ENCODE measurements at places on chromosomes 11 and 22.

GRCh38 chr11:133137270-133137669 lies 395.0 kb downstream of the OPCML start:
- no peak overlapping the region for H3K27ac ChIP-seq
- H3K27me3 ChIP-seq = peaks cover 28% of the 10 kb centered on the region
- ATAC-seq = no peak
- H3K4me1 ChIP-seq = no peaks in the 10 kb centered on the region
- no peaks in the 10 kb centered on the region for H3K36me3 ChIP-seq

- no peak overlapping the region for H3K4me3 ChIP-seq
- H3K27ac ChIP-seq = no peak overlapping the region
- H3K27me3 ChIP-seq = no peaks in the 10 kb centered on the region
- H3K4me1 ChIP-seq = no peaks in the 10 kb centered on the region
- no peaks in the 10 kb centered on the region for H3K36me3 ChIP-seq
Measured at GRCh38 chr11:80085563-80085962, 644.7 kb upstream of the TENM4 start.

GRCh38 chr22:21738966-21739365 lies 3.4 kb upstream of the YPEL1 start:
- no peak for ATAC-seq
- H3K36me3 ChIP-seq = no peaks in the 10 kb centered on the region
- H3K4me1 ChIP-seq = no peaks in the 10 kb centered on the region
- no peak overlapping the region for H3K27ac ChIP-seq
- H3K27me3 ChIP-seq = no peaks in the 10 kb centered on the region

GRCh38 chr11:6609502-6610015 lies 2.5 kb downstream of the TAF10 start:
- peaks cover 34% of the 10 kb centered on the region for H3K4me1 ChIP-seq
- no peak overlapping the region for H3K4me3 ChIP-seq
- peak overlapping the region; percentile 99 for H3K27ac ChIP-seq
- no peak for ATAC-seq

DNA sequence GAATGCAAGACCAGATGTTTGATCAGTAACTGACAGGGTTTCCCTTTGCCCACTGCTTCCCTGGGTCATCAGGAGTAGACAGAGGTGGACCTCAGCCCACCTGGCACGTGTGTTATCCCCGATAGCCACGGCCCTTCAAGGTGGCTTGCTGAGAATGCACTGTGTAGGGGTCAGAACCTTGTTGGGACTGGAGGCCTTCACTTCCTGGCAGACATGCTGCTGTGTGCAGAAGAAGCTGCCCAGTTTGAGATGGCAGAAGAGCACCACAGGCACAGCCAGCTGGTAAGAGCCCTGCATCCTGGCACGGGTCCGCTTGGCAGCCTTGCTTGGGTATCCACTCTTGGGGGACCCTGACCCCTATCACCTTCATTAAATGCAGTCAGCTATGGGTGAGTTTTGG lies 81.8 kb downstream of the SFI1 start:
- H3K27me3 ChIP-seq = no peaks in the 10 kb centered on the region
- H3K4me1 ChIP-seq = no peaks in the 10 kb centered on the region
- H3K27ac ChIP-seq = no peak overlapping the region
- no peak for ATAC-seq

- peaks cover 18% of the 10 kb centered on the region for H3K27me3 ChIP-seq
- no peak overlapping the region for H3K4me3 ChIP-seq
- H3K36me3 ChIP-seq = no peaks in the 10 kb centered on the region
- no peaks in the 10 kb centered on the region for H3K4me1 ChIP-seq
- no peak overlapping the region for H3K27ac ChIP-seq
- no peak for ATAC-seq
Measured at GRCh38 chr11:115521825-115522224, 17.6 kb upstream of the CADM1 start.

DNA sequence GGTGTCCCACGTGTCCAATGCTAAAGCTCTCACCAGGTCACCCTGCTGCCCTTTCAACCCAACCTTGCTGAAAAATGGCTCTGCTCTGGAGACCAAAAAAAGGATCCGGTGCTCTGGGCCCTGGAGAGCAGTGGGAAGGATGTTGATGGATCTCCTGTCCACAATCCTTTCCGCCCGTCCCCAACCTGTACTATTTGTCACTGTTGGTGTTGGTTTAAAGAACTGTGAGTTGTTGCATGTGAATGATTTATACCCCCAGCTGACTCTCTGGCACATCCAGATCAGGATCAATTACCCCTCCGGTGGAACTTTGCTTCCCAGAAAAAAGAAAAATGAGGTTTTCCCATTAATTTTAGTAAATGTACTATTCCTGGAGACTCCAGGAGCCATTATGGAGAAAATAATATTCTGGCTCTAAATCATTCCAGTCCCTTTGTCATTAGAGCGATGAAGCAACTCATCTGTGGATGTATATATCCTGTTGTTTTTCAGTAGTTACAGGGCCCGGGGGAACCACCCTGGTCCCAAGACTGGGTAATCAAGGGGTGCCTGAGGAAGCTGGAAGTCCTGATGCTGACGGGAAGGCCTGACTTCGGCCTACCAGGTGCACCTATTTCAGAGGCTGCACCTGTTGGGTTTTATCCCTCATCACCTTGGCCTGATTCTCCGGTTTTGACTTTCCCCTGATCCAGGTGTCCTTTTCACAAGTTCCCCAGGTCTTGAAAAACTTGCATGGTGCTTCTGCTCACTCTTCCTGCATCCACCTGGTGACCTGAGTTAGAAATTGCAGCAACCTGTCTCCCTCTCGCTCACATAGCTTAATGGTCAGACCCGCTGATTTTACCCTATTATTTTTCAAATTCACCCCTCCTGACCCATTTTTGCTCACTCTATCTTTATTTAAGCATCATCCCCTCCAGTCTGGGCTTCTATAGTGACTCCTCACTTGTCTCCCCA lies 209.2 kb upstream of the SEZ6L start:
- no peaks in the 10 kb centered on the region for H3K4me1 ChIP-seq
- H3K27me3 ChIP-seq = peaks cover 36% of the 10 kb centered on the region
- H3K36me3 ChIP-seq = no peaks in the 10 kb centered on the region
- no peak for ATAC-seq

DNA sequence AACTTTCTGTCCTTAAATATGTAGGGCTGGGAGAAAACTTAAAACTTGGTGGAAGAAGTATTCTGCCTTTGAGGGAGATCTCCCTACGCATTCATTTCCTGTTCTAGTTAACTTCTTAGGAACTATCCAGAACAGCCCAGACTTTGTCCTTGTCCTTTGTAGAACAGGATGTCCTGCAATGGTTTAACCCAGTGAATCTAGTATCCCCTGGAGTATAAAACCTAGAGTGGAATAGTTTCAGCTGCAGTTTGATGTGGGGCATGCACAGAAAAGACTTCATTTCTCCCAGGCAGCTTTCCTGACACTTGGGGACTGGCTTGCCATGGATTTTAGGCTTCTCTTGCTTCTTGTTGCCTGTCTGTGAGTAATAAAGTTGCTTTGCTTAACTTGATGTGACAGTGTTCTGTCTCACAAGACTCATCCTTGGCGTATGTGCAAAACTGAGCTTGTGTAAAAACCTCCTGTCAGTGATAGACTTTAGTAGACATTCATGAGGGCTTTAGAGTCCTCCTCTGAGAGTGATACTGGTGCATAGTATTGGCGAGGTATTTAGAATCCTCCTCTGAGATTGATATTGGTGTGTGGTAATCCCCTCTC lies 28.2 kb downstream of the ARHGAP42 start:
- no peak overlapping the region for H3K27ac ChIP-seq
- H3K36me3 ChIP-seq = no peaks in the 10 kb centered on the region
- no peak for ATAC-seq
- H3K4me3 ChIP-seq = no peak overlapping the region
- peaks cover 31% of the 10 kb centered on the region for H3K4me1 ChIP-seq

DNA sequence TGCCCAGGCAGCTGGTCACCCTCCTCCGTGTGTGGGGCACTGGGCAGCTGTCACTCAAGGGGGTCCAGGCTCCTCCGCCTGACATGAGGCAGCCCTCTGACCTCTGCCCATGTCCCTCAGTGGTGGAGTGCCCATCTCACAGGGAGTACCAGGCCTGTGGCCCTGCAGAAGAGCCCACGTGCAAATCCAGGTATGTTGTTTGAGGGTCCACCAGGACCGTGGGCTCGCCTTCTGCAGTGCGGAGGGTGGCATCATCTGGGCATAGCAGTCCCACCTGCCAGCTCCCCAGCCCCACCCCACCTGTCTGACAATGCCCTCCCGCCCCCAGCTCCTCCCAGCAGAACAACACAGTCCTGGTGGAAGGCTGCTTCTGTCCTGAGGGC lies 30.5 kb downstream of the MUC2 start:
- ATAC-seq = no peak
- no peak overlapping the region for H3K4me3 ChIP-seq
- H3K36me3 ChIP-seq = no peaks in the 10 kb centered on the region
- no peak overlapping the region for H3K27ac ChIP-seq
- no peaks in the 10 kb centered on the region for H3K4me1 ChIP-seq
